ENCODE measurements at places on chromosomes 13 and 19. TPM values are rescaled to one million over a fixed set of nuclear protein-coding genes. Genes with fewer than 3 reads are reported as not detected.

GRCh38 chr19:6551607-6552450 is 21.0 kb downstream of the TNFSF9 start:
- no peak for DNase-seq

- no peak for DNase-seq
These were observed 23.0 kb upstream of the LAMP1 start for GRCh38 chr13:113273851-113274590.

DNA sequence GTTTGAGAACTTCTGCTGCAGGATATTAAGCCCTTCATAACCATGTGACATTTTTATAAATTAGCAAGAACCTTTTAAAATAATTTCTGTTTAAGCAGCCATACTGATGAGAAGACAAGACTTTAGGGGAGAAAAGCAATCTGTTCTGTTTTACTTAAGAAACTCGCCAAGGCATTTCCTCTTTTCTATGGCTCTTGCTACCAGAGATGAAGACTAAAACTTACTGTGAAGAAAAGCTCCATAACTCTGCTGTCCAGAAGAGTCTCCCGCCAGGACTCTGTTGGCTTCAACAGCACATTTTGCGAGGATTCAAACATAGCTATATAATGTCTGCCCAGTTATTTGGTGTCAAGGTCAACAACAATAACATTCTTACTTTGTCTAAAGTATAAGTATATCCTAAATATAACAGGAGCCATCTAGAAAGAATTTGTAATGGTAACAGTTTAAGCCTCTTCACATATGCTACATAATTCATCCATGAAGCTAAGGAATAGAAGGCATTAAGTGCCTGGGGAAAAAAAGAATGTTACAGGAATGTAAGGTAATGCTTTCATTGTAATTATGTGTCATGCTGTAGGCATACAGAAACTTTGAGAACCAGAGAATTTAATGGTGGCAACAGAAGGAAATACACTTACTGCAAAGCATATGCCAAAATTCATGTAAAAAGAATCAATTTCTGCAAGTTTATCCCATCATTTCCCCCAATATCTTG is 53.2 kb upstream of the EEF1AKMT1 start:
- DNase-seq, result no peak

DNA sequence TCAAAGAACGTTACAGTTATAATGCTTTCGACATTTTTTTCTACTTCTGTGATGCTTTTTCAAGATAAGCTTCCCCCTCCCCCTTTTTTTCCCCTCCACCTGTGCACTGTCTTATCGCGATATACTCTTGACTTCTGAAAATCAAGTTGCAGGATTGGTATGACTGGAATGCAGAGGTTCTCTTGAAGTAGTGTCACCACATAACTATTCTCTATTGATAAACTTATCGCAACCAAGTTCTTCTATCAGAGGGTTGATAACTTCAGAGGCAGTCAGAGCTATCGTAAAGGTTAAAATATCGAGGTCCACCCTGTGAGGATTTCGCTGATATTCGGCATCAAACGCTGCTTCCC is 820 bp downstream of the EID2 start:
- DNase-seq, result no peak

GRCh38 chr13:108560093-108560492 is 69.3 kb upstream of the MYO16 start:
- DNase-seq, result peak; percentile 10

CEACAM7 gene
- total RNA-seq, result not detected

CACNG6 gene
- total RNA-seq, result under 0.01 TPM

FUT6 gene
- total RNA-seq, result not detected

WDR87 gene
- total RNA-seq, result not detected
